ENCODE measurements at places on chromosomes 12 and 14.

DNA sequence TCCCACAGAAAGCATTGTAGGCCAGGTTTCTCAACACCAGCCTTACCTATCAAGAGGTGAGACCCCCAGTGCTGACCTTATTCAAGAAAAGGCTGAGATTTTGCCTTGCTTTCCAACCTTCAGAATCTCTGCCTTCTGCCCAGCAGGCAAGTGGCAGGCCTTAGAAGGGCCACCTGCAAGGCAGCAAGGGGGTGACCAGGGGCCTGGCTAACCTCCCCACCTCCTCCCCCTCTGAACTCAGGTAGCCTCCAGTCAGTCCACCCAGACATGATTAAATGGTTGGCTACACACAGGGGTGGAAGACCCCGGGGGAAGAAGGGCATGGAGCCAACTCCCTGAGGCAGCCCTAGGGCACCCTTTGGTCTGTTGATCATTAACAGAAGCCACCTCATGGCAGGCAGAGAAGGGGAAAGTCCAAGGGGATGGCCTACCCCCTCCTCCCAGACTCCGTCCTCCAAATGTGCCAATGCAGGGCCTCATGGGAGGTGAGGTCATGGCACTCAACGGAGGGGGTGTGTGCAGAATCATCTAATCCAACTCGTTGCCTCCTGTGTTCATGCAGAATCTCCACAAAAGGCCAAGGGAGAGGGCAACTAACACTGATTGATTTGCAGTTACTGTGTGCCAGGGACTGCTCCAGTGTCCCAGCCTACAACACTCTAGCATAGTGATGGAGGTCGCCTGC, 8.5 kb downstream of the ZFP36L1 start:
- no peak for DNase-seq

DNA sequence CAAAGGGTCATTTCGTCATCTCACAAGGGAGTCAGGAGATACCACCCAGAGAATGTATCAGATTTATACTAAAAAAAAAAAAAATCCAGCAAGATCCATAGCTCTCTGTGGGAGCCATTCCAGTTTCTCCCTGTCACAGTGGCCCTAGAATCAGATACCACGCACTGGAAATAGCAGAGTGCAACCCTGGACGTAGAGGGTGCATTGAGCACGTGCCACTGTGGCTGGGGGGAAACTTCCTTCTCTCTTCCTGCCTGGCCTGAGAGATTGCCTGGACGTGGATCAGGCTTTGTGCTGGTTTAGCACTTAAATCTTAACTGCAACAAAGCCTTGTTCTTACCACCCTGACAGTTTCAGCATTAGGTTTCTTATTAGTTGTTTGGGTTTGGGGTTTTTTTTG, 124.3 kb downstream of the FBXL14 start:
- no peak for DNase-seq

DNA sequence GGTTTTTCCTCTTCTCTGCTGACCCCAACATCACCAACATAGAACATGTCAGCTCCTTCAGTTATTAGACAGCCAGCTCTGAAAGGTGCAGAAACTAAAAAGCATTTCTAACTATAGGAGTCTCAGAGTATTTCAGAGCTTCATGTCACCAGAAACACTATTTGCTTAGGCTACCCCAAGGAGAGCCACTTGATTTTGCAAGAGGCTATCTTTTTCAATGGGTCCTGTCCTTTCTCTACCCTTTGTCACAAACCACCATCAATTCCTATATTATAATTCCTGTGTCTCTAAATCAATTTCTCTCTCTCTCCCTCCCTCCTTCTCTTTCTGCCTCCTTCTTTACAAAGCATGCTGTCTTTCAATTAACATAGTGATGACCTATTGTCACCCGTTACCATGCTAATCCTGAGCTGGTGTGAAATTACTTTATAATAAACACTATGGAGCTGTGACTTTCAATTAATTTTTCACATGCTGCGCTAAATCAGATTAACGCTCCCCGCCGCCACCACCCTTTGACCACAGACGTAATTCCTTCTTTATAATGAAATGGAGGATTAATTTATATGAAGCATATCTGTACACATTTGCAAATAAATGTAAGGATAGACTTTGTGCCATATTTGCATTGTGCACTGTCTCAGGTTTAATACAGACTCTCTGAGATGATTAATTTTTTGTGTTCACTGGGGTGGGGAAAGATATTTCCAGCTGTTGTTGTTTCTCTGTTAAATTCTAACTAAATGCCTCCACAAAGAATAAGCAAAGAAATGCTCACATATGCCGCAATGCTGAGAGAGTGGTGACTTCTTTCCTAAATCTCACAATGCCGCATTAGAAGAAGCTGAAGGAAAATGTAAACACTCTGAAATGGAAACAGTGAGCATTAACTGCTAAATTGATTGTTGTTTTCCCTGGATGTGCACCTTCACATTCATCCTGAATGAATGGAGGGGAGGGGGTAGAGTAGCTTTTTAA, 418.6 kb downstream of the PDZRN4 start:
- no peak for DNase-seq

GRCh38 chr12:127558361-127558760, 708.6 kb upstream of the TMEM132C start:
- no peak for DNase-seq

GRCh38 chr14:26526137-26526536, 71.7 kb downstream of the NOVA1 start:
- DNase-seq, result no peak

DNA sequence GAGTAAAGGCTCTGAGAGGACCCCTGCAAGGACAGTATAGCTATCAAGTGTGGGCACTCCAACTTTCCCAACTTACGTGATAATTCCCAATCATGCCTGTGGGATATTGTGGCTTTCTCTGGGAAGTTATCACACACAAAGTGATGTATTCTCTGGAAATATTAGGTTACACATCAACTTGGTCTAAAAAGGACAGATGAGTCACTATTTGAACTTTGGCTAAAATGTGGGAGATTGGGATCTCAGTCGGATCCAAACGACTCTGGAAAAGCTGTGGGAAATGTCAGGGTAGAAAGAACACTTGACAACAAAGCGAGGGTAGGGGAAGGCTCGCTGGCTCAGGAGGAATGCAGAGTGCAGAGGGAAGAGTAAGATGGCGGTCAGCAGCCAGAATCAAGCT, 1048.9 kb downstream of the BCL11B start:
- no peak for DNase-seq

DNA sequence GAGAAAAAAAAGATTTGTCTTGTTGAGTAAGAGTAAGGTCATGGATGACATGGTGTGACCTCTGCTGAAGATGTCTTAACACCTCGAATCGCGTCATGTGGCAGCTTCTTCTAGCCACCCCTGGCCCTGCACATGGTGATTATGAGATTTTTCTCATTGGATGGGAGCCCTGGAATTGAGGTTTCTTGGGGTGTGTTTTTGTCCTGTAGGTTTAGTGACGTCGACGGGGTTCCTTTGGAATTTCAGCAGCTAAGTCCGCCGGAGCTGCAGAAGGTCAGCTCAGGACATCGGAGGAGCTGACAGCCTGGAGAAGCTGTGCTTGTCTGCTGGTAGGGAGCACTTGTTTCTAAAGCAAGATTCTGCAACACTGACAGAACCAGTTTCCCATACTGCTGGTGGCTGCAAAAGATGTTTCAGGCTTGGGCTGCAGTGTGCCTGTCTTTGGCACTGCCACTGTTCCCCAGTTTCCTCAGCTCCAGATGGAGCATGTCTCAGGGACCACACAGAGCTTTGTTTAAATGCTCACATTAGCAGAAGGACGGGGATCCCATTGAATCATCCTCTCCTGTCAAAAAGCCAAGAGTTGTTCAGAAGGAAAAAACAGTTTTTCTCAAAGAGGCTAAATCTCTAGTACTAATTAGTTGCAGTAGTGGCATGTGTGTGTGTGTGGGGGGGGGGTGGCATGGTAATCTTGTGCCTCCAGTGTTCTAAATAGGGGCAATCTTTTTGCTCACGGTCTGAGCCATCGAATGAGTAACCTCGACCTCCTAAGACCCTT, 5.2 kb upstream of the FOS start:
- DNase-seq, result no peak

- DNase-seq, result no peak
These were observed 1002.5 kb downstream of the AACS start for GRCh38 chr12:126067626-126068329.

GRCh38 chr12:78470354-78471195, 394.0 kb upstream of the SYT1 start:
- no peak for DNase-seq

- DNase-seq, result no peak
These were observed 839 bp downstream of the FICD start for GRCh38 chr12:108515916-108516315.

DNA sequence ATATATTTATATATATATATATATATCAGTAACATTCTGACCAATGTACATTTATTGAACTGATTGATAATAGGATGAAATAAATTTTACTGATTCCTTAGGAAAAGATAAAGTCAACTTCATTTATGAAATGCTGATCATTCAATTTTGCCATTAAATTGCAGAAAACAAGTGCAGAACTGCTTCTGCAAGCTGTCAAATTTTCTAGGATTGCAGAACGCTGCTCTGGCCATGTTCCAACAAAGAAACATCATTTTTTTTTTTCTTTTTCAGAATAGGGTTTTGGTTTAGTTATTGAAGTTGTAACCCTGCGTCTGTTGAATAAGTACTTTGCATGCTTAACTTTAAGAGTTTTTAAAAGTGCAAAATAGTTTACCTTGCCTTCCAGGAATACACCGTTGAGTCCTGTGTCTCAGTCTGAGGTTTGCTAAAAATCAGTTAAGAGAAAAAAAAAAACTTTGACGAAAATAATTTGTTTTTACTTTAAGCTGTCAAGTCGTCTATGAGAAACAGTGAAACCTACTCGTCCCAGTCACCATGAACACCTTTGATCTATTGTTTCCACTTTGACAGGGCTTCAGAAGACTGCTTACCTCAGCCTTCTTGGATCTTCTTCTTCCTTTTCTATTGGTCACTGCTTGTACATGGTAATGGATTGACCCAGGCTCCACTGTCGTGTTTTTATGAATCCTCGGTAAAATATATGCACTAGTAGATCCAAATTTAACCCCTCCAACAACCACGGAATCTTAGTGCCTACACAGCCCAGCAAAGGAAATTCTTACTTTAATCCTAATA, at the start of gene KERA:
KERA (minus strand) TSS at position 657 of the 798 bp plus-strand sequence. CDS start 1,743 bp downstream, outside the sequence.
- DNase-seq, result no peak

GRCh38 chr12:114404926-114405518, 922 bp downstream of the TBX5 start:
- DNase-seq, result no peak

DNA sequence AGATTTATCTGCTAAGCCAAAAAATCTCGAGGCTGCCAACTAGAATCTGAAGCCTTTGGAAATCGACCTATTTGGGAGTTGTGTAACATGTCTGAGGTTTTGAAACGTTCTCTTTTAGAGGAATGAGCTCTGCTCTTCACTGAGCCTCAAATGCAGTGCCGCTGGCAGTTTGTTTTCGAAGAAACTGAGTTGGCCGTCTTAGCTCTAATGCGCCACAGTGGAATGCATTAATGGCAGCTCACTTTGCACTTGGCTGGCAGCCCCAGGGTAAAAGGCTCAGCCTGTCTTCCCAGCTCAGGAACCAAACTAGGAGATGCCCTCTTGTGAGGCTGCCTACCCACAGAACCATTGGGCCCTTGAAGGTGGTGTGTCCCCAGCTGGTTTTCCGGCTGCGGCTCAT, 53.8 kb downstream of the SFSWAP start:
- DNase-seq, result no peak

- DNase-seq, result no peak
These were observed 27.6 kb upstream of the NOS1 start for GRCh38 chr12:117388951-117389446.

GRCh38 chr12:82507686-82508085, 149.4 kb downstream of the METTL25 start:
- DNase-seq, result no peak

- DNase-seq, result no peak
These were observed 42.3 kb downstream of the IRF2BPL start for GRCh38 chr14:76986231-76986565.

GRCh38 chr12:58044966-58045365, 103.6 kb downstream of the ATP23 start:
- DNase-seq, result no peak

- DNase-seq, result no peak
These were observed 179.3 kb upstream of the BTG1 start for GRCh38 chr12:92324849-92325500.

All from stimulated activated CD4-positive, alpha-beta T cell treated with anti-CD3 and anti-CD28 coated beads, Interleukin-1b, Interleukin-23, amount 100 ng/mL, for 24 hours (primary cell).